Neuronal stem cell (in vitro differentiated cells): ENCODE measurements at places on chromosomes 7 and 10.

DNA sequence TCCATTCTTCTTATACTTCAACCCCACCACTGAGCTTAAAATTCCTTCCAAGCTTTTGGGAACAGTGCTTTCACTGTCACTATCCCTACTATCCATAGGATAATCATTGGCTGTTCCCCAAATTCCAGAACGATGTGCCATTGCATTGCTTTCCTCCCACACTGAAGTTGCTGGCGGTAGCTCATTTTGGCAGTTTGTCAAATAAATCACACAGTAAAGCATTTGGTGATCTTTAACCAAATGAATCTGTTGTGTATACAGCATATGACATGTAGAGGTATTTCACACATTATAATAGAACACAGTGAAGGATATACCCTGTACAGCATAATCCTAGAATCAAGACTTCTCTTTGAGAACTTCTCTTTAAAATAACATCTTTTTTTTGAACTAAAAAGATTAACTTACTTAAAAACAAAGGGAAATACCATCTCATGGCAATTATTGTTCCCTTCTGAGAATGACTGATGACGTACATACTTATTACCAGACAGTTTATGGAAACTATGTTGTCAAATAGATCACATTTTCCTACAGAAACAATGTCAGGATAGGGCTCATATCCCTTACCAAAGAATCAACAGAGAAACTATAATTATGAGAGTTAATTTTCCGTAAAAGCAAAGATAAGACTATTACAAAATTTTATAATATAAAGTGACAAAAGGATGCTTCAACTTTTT, 93.6 kb downstream of the CTNNA3 start:
- DNase-seq: no peak

DNA sequence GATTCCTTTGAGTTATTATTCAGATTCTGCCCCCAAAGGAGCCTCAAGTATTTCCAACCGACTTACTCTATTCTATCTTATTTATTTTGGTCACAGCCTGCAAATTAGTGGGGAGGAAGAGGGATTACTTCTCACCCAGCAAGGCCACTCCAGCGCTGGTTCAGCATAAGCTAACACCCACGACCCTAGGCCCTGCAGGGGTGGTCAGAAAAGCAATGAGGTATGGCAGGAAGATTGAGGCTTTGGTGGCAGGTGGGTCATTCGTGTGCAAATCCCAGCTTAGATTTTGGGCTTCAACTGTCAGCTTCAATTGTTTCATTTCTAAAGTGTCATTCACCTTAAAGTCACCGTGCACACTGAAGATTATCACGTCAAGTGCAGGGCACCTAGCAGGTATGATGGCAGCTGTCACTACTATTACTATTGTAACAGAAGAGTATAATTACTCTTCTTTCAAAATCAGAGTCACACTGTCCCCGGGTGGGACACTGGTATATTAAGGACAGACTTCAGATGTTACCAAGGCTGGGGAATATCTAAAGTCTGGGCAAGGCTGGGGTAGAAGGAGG, 48.8 kb upstream of the OPTN start:
- DNase-seq: no peak

- DNase-seq: no peak
These were observed 230.4 kb downstream of the TMEM178B start for GRCh38 chr7:141304291-141304690.

- DNase-seq: no peak
These were observed 158.9 kb downstream of the EGFR start for GRCh38 chr7:55177589-55178261.
